ENCODE measurements at places on chromosomes 5 and 9.

- DNase-seq, result no peak
Measured at GRCh38 chr5:50710838-50711237, 44.4 kb downstream of the PARP8 start.

- no peak for DNase-seq
Measured at GRCh38 chr5:38208782-38209378, 49.5 kb upstream of the EGFLAM start.

- no peak for DNase-seq
Measured at GRCh38 chr9:78539188-78539587, 242.3 kb downstream of the PSAT1 start.

DNA sequence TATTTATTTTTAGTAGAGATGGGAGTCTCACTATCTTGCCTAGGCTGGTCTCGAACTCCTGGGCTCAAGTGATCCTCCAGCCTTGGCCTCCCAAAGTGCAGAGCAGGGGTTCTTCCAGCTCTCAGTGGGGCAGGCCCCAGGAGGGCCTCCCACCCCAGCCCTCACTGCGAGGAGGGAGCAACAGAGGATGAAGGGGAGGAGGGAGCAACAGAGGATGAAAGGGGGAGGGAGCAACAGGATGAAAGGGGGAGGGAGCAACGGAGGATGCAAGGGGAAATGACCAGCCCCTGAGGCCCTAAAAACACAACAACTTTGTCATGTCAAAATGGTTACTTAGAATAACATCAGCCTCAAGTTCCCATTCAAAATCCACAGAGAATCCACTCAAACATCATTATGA lies 10.0 kb downstream of the TRIM14 start:
- DNase-seq, result no peak

GRCh38 chr5:84874196-84874595 lies 489.5 kb upstream of the EDIL3 start:
- no peak for DNase-seq

DNA sequence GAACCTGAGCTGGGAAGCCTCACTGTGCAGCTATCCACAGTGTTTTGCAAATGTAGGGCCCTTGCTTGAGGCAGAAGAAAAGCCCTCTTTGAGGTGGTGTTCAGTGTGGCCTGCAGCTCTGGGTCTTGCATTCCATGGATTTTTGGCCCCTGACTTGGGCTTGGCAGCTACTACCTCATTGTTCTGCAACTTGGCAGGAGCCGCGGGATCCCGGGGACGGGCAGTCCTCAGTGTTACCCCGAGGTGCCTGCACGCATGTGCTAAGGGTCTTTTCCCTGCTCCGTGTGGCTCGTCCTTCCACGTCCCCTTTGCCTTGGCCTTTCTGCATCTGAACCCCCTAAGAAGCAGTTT lies 39.8 kb downstream of the NEK6 start:
- DNase-seq, result no peak

DNA sequence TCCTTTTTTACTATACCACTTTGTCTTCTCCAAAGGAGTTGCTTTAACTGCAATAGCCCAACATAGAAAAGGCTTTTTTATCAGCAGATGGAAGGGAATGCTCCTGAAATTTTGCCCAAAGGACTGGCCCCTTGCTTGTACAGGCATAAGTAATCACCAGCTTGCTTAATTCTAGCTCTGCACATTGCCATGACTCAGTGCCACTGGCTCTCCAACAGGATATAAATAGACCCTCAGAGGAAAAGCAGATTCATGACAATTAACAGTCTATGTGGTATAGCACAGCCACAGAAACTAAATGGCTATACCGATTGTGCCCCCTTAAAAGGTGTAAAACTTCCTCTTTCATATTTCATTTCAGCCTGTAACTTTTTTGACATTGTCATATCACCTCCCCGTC lies 227.0 kb downstream of the ZNF608 start:
- DNase-seq, result no peak

DNA sequence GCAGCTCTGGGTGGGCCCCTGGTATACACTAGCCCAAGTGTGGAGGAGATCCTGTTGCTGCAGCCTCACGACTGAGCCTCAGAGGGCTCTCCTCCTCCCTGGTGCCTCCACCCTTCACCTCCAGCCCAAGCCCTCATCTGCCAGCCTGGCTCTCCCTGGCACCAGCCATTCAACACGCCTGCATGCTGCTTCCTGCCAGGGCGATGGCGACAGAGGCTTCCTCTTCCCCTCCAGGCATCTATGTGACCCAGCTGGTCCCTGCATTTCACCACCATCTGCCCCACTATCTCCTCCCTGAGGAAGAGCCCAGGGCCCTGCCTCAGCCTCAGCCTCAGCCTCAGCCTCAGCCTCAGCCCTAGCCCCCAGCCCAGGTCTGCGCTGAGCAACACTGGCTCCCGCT lies 54.8 kb upstream of the ANGPTL2 start:
- DNase-seq, result no peak

DNA sequence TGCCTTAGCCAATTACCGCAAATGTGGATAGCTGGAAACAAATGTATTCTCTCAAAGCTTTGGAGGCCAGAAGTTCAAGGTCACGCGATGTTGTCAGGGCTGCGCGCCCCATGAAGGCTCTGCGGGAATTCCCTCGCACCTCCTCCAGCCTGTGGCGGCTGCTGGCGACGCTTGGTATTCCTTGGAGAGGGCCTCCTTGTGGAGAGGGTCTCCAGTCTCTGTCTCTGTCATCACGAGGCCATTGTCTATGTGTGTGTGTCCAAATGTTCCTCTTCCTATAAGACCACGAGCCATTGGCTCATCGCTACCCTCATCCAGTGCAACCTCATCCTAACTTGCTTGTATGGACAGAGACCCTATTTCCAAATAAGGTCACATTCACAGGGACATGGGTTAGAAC lies 97.5 kb downstream of the ANKRD33B start:
- DNase-seq, result no peak

DNA sequence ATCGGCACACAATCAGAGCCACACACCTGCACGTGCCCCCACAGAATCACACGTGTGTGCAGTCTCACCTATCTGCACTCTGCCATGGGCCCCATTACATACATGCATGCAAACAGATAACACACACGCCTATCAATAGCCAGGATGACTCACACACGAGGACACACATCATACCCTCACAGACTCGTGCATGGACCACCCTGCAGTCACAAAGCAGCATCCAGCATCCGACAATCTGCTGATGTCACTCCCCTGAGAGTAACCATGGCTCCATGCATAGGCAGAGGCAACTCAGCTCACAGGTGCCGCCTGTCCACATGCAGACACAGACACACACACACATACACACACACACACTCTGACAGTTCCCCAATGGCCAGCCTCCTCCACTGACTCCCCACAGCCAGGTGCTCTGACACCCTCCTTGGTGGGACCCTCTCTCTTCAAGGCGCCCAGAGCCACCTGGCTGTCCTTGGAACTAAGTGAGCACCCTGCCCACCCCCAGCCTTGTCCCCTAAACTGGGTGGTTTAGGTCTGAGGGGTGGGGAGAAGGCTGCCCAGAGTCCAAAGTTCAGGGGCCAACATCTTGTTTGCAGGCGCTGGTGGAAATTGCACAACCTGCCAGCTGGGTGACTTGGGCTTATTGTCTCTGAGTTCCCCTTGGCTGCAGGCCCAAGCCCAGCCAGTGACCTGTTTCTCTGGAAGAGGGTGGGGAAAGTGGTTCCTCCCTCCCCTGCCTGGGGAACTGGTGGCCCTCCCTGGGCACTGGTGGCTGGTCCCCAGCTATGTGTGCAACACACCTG lies 34.6 kb upstream of the NEK6 start:
- no peak for DNase-seq

GRCh38 chr9:38405785-38406184 lies 13.3 kb downstream of the ALDH1B1 start:
- DNase-seq, result no peak
